ENCODE measurements at places on chromosomes 7 and 10.

GRCh38 chr7:28617308-28617880, 205.1 kb downstream of the CREB5 start:
- no peak for DNase-seq

DNA sequence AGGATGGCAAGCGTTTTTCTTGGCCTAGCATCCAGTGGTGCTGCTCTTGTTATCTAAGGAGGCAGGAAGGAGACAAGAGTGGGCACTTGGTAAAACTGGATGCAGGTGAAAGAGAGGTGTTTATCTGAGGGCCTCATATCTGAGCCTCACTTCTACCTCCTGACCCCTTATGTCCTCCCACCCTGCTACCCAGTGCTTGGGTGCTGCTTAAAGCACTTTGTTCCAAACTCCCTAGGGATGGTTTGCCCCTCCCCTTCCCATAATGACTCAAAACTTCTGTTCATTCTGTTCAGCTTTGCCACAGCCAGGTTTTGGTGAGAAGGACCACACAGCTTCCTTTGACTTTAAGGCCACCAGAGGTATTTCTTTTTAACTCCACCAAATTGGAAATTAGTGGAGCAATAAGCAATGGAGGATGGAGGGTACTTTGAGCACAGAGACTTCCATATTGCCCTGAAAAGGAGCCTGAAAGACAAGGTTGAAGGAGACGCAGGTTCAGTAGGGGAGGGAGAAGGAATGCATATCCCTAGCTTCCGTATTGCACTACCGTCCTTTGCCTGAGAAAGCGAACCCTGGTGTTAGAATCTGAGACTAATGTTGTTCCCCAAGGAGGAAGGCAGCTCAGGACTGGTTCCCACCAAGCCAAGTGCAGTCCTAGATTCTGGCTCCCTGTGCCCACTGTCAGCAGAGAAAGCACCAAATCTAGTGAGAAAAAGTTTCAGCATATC, 30.1 kb downstream of the ENTPD1 start:
- no peak for DNase-seq

GRCh38 chr7:16926283-16926682, 44.5 kb upstream of the AGR3 start:
- DNase-seq: no peak

DNA sequence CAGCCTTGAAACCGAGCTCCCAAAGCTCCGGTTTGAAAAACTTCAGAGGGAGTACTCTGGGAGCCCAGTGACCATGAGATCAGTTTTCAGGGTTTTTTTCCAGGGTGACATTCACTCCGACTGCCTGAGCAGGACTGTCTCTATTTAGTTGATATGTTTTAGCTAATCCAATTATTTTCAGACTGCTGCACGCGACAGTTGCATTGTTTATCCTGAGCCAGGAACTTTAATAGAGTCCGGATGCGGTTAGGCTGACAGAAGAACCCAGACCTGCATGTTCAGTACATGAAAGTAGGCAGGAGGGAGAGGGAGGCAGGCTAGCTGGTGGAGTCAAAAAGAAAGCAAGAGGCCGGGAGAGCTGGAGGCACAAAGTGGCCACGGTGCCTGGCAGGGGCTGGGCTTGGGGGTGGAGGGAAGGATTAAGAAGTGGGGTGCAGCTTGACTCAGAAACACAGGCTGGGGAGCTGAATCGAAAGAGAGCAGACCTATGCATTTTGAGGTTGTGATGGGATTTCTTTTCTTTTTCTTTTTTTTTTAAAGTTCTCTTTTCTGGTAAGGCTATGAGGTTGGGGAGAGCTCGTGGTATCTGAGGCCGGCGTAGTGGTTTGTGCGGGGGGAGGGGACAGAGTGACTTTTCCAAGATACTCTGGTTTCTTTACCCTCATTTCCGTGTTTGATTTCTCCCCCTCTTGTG, 5.7 kb downstream of the GATA3 start:
- DNase-seq: no peak

- no peak for DNase-seq
Measured at GRCh38 chr10:102313221-102313896, 68.0 kb downstream of the GBF1 start.

- no peak for DNase-seq
Measured at GRCh38 chr10:17427201-17427600, 27.2 kb downstream of the ST8SIA6 start.

- peak; percentile 13 for DNase-seq
Measured at GRCh38 chr10:124292911-124293615, 125.7 kb downstream of the OAT start.

DNA sequence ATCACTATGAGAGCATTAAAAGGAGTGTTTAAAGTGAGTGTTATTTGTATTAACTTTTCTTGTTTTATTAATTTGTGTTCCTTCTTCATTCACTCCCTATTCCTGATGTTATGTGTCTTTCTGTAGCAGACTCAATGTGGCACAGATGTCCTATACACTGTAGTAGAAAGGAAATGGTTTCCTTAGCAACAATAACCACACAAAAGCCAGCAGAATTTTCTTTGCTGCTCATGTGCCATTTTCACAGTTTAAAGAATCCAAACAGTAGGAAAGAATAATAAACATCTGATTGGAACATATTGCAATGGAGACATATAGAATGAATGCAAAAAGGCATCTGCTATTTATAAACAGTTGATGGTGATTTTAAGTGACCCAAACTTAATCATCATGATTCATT, 763.6 kb downstream of the PHTF2 start:
- DNase-seq: no peak

- DNase-seq: no peak
Measured at GRCh38 chr7:107920048-107920772, 29.2 kb downstream of the DLD start.

Data from omental fat pad (tissue), 4 donors.